Mesenteric fat pad (tissue), 1 donor: ENCODE measurements at places on chromosomes 6 and 20. TPM values are rescaled to one million over a fixed set of nuclear protein-coding genes. Genes with fewer than 3 reads are reported as not detected.

- no peak for DNase-seq
Measured at GRCh38 chr6:137043710-137044365, 927 bp downstream of the IL20RA start.

DNA sequence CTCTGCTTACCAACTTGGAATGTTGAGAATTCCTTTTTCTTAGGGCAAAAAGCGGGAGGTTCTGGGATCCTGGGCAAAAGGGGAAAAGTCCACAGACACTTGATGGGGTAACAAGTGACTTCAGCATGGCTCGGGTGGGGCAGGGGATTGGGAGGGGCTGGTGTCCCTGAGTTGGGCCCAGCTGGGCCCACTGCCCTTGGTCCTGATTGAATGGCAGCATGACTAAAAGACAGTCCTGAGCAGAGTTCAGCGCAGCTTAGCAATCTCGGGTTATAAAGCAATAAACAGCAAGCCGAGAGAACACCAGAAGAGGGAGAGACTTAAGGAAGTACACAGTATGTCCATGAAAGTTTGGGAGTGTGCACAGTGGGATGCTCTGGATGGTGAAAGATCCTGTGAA lies 5.6 kb downstream of the PPP2R5D start:
- DNase-seq: no peak

The RIMS1 gene
- total RNA-seq: 2.1 TPM

DNA sequence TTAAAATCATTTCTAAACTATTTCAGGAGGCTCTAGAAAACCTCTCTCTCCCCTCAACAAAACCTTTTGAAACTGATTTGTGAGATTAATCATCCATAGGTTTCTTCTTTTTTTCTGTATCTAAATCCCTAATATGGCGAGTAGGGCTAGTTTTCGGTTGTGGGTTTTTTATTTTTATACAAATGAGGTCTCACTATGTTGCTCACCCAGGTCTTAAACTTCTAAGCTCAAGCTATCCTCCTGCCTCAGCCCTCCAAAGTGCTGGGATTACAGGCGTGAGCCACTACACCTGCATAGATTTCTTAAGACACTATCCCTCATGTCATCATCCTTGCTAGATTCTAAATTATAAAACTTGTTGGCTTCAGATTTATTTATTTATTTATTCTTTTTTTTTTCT lies 43.9 kb downstream of the ORC3 start:
- no peak for DNase-seq

DNA sequence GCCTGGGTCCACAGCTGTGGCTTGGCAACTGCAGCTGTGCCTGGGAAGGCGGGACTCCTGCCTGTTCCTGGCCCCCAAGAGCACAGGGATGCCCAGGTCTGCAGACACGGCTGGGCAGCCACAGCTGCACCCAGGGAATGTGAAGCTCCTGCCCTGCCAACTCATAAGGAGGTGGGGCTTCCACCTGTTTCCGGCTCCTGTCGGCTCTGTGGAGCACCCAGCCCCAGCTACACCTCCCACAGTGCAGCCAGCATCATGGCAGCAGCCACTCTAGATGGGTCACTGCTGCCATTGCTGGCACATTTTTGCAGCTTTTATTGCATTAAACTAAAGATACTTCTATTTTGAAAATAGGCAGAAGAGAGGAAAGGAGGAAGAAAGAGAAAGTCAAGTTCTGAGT lies 207.9 kb downstream of the SAMD5 start:
- no peak for DNase-seq

DNA sequence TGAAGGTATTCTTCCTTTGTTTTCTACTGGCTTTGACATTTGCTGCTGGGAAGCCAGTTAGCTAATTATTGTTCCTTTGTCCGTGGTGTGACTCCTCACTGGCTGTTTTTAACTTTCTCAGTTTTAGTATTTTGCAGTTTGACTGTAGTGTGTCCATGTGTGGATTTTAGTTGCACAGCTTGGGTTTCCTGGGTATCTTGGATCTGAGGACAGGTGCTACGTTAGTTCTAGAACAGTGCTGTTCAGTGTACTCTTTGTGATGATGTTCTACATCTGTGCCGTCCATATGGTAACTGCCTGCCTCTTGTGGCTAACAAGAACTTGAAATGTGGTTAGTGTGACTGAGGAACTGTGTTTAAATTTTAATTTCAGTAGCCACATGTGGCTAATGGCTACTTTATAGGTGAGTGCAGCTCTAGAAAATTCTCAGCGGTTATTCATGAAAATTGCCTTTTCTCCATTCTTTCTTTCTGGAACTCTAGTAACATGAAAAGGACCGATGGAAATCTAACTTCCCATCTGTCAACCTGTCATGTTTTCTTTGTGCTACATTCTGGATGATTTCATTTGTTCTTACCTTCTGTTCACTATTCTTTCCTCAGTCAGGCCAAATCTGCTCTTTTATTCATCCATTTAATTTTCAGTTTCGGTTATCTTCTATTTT lies 7.4 kb downstream of the SNX9 start:
- DNase-seq: no peak

GRCh38 chr6:45112711-45113110 lies 215.4 kb upstream of the RUNX2 start:
- DNase-seq: no peak

The TMEM200A gene
- 4.3 TPM for total RNA-seq

GRCh38 chr6:66717801-66718200 lies 1010.8 kb upstream of the EYS start:
- DNase-seq: no peak

DNA sequence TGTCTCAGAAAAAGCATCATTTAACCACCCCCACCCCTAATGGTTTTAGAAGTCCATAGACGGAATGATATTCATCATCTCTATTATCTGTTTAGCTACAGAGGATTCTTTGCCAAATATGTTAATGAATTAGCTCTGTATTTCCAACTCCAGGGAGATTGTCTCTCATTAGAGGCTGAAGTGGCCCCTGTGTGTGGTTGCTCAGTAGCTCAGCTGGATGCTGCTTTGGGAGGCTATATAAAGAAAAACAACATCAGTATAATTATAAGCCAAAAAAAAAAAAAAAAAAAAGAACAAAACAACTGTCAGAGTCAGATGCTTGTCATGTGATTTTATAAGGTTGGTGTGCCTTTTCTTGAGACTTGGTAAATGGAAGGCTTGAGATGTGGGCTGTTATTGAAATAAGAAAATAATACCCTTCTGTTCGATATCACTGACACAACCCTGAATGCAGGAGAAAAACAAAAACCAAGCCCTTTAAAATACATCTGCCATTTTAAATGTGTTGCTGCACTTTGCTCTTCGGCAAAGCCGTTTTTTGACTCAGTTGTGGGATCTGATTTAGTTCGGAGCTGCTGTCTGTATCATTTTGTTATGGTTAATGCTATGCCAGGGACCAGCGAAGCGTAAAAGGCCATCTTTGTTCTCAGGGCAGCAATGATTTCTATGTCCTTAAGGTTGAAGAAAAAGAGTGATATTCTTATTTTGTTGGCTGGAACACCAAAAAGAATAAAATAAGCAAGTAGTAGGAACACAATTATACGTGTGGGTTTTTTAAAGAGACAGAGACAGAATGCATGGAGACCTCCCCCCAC lies 422.6 kb downstream of the QKI start:
- no peak for DNase-seq
